ENCODE measurements at places on chromosomes 5 and 9.
A peak's percentile ranks its signal among the peaks of the same experiment; 100 is the strongest.

- peak; percentile 54 for DNase-seq
Measured at GRCh38 chr9:79572608-79573411, 1.0 kb downstream of the TLE4 start.

GRCh38 chr9:91362051-91362611 is 413 bp upstream of the AUH start:
- DNase-seq = peak; percentile 27

- DNase-seq = no peak
Measured at GRCh38 chr9:92440751-92441046, 16.4 kb upstream of the OMD start.

- no peak for DNase-seq
Measured at GRCh38 chr5:16582081-16582480, 34.7 kb downstream of the RETREG1 start.

- peak; percentile 91 for DNase-seq
Measured at GRCh38 chr5:157912621-157913325, 53.8 kb upstream of the CLINT1 start.

- DNase-seq = no peak
Measured at GRCh38 chr9:4538107-4538506, 47.8 kb downstream of the SLC1A1 start.

GRCh38 chr5:160486573-160486972 is 64.9 kb downstream of the PTTG1 start:
- DNase-seq = no peak

GRCh38 chr9:38278457-38278856 is 114.0 kb upstream of the ALDH1B1 start:
- DNase-seq = no peak

GRCh38 chr5:131720714-131721113 is 76.1 kb downstream of the FNIP1 start:
- no peak for DNase-seq

GRCh38 chr5:95102080-95102479 is 182.8 kb downstream of the MCTP1 start:
- peak; percentile 42 for DNase-seq

DNA sequence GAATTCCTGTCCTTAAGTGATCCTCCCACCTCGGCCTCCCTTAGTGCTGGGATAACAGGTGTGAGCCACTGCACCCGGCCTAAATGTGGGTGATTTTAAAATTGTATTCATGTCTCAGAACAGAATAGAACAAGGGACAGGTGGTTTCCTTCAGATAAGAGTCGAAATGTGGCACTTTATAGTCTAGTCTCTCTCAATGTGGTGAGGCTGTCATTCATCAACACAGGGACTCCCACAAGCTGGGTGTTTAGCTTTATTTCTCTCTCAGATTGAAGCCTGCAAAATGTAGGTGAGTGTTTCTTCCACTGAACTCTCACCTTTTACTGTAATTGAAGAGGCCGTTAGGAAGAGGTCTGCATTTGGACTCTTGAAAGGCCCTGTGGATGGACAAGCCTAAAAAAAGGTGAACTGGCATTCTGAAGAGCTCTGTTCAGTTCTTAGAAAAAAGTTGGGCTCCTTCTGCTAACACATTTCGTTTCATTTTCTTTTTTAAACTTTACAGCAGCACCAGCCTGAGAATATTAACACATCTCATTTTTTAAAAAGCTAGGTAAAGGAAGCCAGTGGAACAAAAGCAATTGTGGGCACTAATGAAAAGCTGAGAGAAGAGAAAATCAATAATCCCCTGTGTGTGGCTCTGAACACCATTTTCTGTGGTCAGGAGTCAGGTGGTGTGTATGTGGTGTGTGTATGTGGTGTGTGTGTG is 126.2 kb upstream of the SLC28A3 start:
- no peak for DNase-seq

GRCh38 chr9:16868701-16869100 is 1.8 kb downstream of the BNC2 start:
- peak; percentile 40 for DNase-seq

GRCh38 chr5:107951309-107951708 is 280.6 kb upstream of the EFNA5 start:
- no peak for DNase-seq

DNA sequence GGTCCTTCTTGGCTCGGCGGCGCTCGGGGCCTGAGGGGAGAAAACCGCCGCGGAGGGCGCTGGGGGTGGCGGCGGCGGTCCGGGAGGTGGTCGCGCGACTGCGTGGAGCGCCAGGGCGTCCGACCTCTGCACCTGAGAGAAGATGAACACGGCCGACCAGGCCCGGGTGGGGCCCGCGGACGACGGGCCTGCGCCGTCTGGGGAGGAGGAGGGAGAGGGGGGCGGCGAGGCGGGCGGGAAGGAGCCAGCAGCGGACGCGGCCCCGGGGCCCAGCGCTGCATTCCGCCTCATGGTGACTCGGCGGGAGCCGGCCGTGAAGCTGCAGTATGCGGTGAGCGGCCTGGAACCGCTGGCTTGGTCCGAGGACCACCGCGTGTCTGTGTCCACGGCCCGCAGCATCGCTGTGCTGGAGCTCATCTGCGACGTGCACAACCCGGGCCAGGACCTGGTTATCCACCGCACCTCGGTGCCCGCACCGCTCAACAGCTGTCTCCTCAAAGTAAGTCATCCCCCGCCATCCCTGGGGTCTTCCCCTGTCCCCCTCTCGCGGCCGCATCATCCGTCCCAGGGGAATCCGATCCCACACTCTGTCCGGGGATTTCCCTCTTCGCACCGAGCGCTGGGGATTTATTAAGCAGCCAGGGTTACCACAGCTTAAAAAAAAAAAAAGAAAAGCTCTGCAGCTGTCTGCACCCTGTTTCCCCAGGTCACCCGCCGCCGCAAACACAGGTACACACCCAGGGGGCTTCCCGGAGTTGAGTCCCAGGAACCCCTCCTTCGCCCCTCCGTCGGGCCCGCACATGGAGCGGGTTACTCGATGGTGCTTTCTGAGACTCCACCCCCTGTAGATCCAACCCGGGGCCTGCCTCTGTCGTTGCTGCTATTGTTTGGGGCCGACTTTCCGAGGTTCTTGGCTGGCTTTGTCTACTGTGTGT is at the start of gene GTF3C4:
Gene GTF3C4 (plus strand): TSS at position 8 of the 935 bp plus-strand sequence. CDS start 135 bp downstream, at position 143.
- peak; percentile 29 for DNase-seq
